Activated T-cell treated with anti-CD3 and anti-CD28 coated beads, Interleukin-2, amount 50 U/mL, for 1 hour (primary cell): ENCODE measurements at places on chromosomes 16 and 17.

- no peak for DNase-seq
These were observed 17.8 kb upstream of the NAGLU start for GRCh38 chr17:42518046-42518754.

GRCh38 chr17:19322861-19323260 is 39.7 kb downstream of the B9D1 start:
- no peak for DNase-seq

GRCh38 chr17:10156599-10156947 is 41.8 kb downstream of the GAS7 start:
- no peak for DNase-seq

DNA sequence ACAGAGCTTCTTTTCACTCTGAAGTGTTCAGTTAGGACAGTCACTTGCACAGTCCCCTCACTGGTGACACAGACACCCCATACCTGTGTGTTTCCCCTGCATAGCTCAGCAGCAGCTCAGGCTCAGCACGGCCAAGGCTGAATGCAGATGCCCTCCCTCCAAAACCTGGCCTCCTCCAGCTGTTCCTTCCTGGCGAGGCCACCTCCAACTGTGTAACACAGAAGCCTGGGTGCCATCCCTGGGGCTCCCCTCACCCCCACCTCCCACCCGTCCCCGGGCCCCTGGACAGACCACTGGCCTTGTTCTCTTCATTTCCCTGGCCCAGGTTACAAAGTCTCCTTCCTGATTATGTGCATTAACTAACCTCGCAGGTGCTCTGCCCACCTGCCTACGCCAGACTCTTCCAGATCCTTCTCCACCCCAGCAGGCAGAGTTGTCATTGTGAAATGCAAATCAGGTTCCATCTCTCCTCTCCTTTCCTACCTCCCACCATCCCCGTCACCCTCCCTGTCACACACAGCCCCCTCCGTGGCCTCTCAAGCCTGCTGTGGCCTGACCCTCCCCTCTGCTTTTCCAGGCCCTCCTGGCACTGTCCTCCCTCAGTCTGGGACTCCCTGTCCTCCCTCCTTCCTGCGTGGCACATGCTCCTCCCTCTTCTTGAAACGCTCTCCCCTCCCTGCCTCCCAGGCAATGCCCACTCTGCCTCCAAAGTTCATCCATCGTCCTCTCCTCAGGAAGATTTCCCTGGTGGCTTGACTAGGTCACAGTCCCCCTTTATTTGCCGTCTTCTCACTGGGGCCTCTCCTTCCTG is 26.4 kb downstream of the MLYCD start:
- DNase-seq: no peak

DNA sequence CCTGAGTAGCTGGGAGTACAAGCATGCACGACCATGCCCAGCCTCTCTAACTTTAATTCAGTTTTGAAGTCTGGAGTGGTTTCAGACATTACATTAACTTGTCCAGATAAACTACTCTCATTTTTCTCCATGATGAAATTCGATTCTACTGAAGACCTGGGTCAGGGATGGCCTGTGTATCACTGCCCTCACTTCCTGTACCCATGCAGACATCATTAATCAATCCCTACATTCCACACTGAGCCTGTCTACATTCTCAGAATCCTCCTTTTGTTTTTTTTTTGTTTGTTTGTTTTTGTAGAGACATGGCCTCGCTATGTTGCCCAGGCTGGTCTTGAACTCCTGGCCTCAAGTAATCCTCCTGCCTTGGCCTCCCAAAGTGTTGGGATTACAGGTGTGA is 22.6 kb downstream of the ADCY7 start:
- DNase-seq: no peak

DNA sequence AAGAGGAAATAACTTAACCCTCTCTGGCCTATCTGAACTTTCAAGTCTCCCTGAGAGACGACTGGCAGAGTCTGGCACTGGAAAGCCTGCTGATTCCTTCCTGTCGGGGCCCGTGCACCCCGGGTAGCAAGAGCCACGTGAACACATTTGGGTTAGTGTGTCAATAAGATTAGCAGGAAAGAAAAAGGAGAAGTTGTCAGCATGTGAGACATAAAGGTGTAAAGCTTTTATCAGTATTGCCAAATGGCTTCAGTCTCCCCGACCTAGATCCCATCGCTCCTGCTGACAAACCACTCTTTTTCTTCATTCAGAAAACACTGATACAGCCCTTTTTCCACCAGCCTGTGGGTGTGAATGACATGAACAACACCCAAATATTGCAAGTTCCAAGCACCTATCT is 74.4 kb downstream of the CCT6B start:
- no peak for DNase-seq

DNA sequence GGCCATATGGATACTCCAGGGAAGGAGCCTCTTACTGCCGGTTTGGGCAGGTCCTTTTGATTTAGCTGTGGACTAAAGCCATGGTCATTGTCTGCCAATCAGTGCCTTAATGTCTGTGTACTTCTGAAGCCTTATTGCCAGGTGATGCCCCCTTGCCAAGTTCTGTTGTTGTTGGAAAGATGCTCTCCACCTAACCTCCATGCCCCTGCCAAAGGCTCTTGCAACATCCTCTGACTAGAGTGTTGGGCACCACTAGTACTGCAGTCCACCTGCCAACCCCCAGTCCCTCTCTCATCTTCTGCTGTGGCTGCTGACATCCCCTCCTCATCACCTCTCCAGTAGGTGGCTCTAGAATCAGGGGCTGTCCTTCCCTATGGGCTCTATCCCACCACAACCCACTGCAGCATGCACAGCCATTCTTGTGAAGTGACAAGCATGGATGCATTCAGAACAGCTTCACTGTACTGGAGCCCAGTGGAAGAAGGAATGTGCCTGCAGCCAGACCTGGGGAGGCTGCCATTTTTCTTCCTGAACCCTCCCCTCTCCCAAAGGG is 375.3 kb upstream of the CDH5 start:
- DNase-seq: no peak

GRCh38 chr16:11996433-11997330 is 20.1 kb downstream of the SNX29 start:
- no peak for DNase-seq

GRCh38 chr17:49053171-49053829 is 56.1 kb downstream of the IGF2BP1 start:
- DNase-seq: no peak

DNA sequence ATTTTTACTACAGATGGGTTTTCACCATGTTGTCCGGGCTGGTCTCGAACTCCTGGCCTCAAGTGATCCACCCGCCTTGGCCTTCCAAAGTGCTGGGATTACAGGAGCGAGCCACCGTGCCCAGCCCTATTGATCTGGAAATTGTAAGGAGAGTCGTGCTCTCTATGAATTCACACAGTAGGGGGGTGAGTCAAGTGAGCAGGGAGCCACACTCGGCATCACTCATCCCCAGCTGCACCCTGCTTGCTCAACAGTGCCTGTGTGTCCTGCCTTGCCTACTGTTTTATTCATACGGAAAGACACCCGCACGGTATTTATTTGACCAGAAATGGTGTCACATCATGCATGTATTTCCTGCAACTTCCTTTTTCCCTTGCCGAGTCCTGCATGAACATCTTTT is 157.2 kb upstream of the FOXF1 start:
- DNase-seq: no peak

DNA sequence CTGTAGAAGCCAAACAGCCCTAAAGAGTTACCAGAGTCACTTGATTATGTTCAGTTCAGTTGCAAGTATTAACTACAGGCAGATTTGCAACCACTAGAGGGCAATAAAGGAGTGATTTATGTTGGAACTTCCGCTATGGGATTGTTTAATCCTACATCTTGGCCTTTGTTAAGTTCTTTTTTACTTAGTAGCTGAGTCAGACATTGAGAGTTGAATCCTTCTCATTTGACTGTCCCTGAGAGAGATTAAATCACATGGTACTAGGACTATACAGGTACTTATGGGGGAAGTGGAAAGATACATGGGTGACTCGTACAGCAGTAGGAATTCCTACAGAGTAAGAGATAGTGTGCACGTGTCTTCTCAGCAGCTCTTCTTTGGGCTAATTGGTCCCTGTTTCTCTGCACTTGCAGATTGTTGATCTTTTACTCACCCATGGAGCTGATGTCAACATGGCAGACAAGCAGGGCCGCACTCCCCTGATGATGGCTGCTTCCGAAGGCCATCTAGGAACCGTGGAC is 40.3 kb downstream of the CYB561 start:
- DNase-seq: no peak

GRCh38 chr16:28984619-28985135 is at the start of gene LAT:
Gene LAT, plus strand, starts transcription at chr16:28985052. Its CDS starts 366 bp downstream, at chr16:28985418.
- DNase-seq: peak; percentile 85

- DNase-seq: no peak
These were observed 146.4 kb upstream of the KCNJ16 start for GRCh38 chr17:69928611-69929010.

- no peak for DNase-seq
These were observed 3.1 kb upstream of the BAIAP3 start for GRCh38 chr16:1330260-1330914.

DNA sequence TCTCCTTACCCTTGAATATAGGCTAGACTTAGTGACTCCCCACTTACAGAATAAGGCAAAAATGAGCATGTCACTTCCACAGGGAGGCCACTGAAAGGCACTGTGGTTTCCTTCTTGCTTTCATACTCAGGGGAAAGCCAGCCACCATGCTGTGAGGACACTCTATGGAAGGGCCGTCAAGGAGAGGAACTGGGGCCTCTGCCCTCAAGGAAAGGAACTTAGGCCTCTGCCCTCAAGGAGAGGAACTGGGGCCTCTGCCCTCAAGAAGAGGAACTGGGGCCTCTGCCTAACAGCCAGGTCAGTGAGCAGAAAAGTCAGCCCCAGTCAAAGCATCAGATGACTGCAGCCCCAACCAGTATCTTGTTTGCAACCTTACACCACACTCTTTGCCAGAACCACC is 30.1 kb downstream of the VPS35 start:
- DNase-seq: no peak

- no peak for DNase-seq
These were observed 628.5 kb downstream of the MAF start for GRCh38 chr16:78972006-78972405.

GRCh38 chr16:66746682-66747081 is 4.7 kb downstream of the DYNC1LI2 start:
- no peak for DNase-seq

- no peak for DNase-seq
These were observed 341.2 kb downstream of the GRIN2A start for GRCh38 chr16:9840761-9841665.

- DNase-seq: peak; percentile 61
These were observed 52.8 kb downstream of the TOM1L2 start for GRCh38 chr17:17919169-17920107.

DNA sequence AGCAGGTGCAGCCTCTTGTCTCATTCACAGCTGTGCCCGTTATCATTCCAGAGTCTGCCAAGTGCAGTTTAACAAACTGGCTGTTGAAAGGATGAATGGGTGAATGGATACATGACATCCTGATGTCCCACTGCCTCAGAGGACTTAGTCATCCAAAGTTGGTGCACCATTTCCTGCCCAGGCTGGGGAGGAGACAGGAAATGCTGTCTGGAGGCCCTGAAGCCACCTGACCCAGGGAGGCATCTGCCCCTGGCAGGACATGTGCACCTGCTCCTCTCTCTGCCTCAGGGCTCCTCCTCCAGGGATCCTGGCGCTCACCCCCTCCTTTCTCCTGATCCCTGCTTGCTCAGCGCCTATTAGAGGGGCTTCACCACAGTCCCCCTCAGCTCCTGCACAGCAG is 1.8 kb upstream of the CD300C start:
- DNase-seq: no peak

GRCh38 chr16:78640886-78641285 is 541.4 kb downstream of the WWOX start:
- DNase-seq: no peak

GRCh38 chr17:10681866-10682446 is 15.4 kb downstream of the SCO1 start:
- DNase-seq: no peak

- DNase-seq: no peak
These were observed 15.5 kb downstream of the BANP start for GRCh38 chr16:87966685-87967185.

DNA sequence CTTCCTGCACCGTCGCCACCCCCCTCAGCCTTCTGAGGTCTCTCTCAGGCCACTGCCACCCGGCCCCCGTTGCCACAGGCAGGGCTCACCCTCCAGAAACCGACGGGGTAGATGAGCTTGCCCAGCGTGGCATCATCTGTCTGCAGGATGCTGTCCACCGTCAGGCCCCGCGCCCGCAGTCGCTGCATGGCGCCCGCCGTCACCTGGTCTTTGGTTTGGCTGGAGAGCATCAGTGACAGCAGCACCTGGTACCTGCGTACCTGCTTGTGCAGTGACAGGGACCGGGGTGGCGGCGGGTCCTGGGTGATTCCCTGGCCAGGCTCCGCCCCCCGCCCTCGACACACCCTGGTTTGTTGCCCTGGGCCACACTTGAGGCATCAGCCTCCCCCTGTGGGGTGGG is 3.1 kb downstream of the NTHL1 start:
- DNase-seq: no peak

- no peak for DNase-seq
These were observed 2.3 kb downstream of the SPG7 start for GRCh38 chr16:89510526-89510925.

GRCh38 chr17:50923611-50924010 is 57.5 kb upstream of the TOB1 start:
- no peak for DNase-seq
